ENCODE measurements at places on chromosomes 1 and 21.

GRCh38 chr1:221712776-221713431 is 29.0 kb downstream of the DUSP10 start:
- no peak for DNase-seq

- DNase-seq = no peak
These were observed 18.5 kb downstream of the SLC16A1 start for GRCh38 chr1:112937495-112937894.

- no peak for DNase-seq
These were observed 30.1 kb downstream of the STPG1 start for GRCh38 chr1:24383381-24383940.

DNA sequence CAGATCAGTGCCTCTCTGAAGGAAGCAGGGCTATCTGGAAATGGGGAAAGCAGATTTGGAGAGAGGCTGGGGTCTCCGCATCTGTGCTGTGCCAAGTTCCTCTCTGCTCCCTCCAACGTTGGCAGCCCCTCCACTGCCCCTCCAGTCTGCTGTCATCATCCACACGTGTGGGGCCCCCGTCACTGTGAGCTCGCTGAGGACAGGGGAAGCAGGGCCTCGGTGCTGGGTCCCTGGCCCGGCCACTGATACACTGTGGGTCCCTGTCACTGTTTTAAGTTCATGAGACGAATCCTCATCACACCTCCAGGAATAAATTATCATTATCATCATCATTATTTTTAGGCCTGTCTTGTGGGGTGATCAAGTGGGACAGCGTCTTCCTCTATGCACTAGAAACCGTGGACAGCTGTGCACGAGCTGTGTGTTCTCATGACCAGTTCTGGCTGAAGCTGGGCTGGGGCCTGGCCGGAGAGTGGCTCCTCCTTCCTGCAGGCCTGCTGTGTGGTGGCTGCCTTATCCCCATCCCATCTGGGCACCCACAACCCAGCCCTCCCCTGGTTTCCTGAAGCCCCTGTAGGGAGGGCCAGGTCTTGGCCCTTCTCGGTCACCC is 52.2 kb downstream of the DMRTB1 start:
- no peak for DNase-seq

GRCh38 chr1:216422821-216423520 is at the start of gene USH2A:
Gene USH2A (minus strand): TSS chr1:216423448. CDS start chr1:216422336, 1,112 bp downstream.
- DNase-seq = no peak

DNA sequence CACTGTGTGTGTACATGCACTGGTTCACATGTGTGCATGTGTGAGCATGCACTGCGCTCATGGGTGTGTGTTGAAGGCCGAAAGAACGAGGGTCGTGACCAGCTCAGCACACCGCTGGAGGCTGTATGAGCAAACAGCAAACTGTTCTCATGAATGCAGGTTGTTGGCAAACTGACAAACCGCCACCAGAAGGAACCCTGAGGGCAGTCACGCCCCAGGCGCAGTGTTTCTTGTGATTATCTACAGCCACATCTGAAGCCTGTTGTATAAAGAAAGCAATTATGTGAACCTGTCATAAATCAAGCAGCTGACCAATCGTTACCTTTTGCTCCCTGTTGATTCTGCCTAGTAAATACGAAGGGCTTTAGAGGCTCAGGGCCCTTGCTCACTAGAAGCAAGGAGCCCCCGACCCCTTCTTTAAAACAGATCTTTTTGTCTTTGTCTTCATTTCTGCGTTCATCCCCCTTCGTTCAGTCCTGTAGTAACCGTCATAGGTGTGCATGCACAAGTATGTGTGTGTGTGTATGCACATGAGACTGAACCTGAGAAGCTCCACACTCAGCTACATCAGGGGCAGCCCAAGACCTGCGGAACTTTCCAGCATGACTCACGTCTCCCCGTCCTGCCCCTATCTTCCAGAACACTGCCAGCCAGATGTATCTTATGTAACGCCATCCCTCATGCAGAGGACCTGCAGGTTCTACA is 16.8 kb upstream of the RIPK4 start:
- DNase-seq = no peak

- no peak for DNase-seq
These were observed 48.3 kb downstream of the IGSF21 start for GRCh38 chr1:18155881-18156385.

DNA sequence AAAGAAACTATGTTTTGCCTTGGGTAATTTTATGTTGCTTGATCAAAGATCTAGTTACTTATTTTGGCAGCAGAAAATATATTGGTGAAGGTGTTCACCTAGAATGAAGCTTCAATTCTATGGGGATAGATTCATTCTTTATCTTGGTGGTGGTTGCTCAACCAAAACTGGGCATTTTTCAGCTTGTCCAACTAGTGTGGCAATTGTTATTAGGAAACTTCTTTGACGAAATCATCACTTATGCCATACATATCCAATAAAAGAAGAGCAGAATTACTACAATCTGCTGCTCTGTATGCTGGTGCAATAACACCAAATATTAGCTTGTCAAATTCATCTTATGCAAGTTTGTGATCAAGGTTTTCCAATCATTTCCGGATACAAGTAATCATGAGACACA is 26.8 kb upstream of the TMPRSS15 start:
- DNase-seq = no peak

GRCh38 chr1:21922090-21923013 is 14.8 kb downstream of the HSPG2 start:
- no peak for DNase-seq

DNA sequence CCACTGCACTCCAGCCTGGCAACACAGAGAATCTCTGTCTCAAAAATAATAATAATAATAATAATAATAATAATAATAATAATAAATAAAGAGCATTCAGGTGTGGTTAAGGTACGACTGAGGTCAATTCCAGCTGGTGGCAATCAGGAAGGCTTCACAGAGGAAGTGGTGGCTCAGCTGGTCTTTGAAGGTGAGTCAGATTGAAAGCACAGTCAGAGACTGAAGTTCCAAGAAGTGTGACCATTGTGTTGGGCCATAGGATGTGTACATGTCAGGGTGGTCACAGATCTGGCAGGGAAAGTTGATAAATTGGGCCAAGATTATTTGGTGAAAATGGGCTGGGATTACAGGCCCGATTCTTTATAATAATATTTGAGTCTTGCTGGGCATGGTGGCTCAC is 31.0 kb upstream of the MED18 start:
- DNase-seq = no peak
